Suppressor macrophage treated with lipopolysaccharide for 4 hours (primary cell): ENCODE measurements at places on chromosomes 3 and 15.

DNA sequence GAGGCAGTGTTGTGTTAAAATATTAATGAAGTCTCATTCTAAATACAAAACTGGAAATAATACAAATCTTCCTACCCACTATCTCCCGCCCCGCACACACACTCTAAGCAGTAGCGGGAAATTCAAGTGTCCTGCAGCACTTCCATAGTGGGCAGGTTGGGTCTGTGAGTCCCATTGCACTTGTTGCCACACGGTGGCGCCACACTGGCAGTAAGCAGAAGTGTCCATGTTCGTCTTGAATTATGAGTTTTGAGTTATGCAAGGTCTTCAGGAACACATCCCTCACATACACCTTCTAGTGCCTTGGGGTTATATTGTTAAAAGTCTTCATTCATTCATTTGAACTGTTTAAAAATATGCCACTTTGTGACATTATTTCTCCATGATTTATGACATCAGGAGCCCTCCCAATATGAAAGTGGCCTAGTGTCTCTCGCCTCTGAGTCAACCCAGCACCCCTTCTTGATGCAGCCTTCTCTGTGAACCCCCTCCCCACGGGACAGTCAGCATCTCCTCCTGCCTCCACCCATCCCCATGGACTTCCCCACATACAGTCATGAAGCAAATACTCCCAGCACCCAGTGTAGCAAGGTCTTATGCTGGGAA, 17.6 kb upstream of the CCDC174 start:
- peak; percentile 73 for DNase-seq

DNA sequence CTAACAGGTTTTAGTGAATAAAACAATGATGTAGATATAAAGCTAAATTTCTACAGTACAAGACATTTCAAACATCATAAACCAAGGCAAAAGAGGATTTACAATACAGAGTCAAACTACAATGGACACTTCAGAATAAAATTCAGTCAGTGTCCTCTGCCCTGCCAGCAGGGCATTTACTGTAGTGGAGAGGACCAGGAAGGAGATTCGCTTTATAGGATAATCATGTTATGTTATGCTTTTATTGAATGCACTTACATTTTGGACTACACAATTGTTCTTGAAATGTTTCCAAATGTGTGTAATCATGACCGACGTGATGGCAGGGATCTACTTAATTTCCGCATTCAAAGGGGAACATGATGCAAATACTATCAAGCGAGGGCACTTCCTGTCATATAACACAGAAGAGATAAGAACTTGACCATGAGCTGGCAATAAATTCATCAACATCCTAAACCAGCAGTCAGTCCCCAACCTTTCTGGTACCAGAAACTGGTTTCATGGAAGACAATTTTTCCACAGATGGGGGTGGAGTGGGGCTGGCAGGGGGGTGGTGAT, 925.6 kb downstream of the FHIT start:
- DNase-seq: no peak

GRCh38 chr3:16069149-16069922, 105.1 kb upstream of the GALNT15 start:
- no peak for DNase-seq

DNA sequence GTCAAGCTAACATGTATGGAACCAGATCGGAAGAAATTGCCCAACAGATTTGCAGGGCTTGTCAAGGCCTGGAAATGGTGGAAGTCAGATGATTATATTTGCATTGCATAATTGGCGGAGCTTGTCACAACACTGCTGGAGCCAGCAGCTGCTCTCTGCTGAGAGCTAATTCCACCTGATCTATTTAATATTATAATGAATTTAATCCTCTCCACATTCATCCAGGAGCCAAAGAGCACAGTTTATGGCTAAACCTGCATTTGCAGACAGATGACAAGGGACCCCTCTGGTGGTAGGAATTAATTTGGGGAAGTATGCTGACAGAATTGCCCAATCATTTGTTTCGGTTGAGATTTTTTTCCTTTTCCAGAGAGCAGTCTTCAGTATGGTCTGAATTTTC, 730.2 kb downstream of the TUSC7 start:
- peak; percentile 59 for DNase-seq

- no peak for DNase-seq
Observed at GRCh38 chr15:92377083-92377789, 16.4 kb upstream of the ST8SIA2 start.
